ENCODE measurements at places on chromosomes 6 and 20. TPM values are rescaled to one million over a fixed set of nuclear protein-coding genes. Genes with fewer than 3 reads are reported as not detected.

The CFB gene
- 61.2 TPM for total RNA-seq

The TREML1 gene
- not detected for total RNA-seq

The GSTA4 gene
- total RNA-seq: 37.3 TPM

The IPCEF1 gene
- 0.43 TPM for total RNA-seq

The OOEP gene
- not detected for total RNA-seq
